ENCODE measurements at places on chromosomes 16 and 17. TPM values are rescaled to one million over a fixed set of nuclear protein-coding genes. Genes with fewer than 3 reads are reported as not detected.

RNF222 gene
- total RNA-seq, result 0.10 TPM

EPOP gene
- 7.8 TPM for total RNA-seq

DNA sequence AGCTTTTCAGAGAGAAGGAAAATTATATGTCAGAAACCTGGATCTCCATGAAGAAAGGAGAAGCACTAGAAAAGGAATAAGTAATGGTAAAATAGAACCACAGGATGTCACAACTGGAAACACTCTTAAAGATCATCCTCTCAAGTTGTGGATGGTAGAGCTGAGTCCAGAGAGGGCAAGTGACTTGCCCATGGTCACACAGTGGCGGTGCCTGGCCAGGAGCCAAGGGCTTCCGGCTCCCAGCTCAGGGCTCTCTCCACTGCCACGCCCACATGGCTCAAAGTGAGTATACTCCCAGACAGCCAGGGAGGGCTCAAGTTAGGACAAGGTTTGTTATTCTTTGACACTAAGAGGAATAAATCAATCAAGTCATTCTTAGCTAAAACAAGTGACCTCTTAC, 159.8 kb downstream of the COPRS start:
- DNase-seq, result no peak
- H3K4me1 ChIP-seq, result no peaks in the 10 kb centered on the region
- H3K36me3 ChIP-seq, result no peaks in the 10 kb centered on the region
- H3K4me3 ChIP-seq, result no peak overlapping the region
- H3K27me3 ChIP-seq, result peaks cover 16% of the 10 kb centered on the region

DNA sequence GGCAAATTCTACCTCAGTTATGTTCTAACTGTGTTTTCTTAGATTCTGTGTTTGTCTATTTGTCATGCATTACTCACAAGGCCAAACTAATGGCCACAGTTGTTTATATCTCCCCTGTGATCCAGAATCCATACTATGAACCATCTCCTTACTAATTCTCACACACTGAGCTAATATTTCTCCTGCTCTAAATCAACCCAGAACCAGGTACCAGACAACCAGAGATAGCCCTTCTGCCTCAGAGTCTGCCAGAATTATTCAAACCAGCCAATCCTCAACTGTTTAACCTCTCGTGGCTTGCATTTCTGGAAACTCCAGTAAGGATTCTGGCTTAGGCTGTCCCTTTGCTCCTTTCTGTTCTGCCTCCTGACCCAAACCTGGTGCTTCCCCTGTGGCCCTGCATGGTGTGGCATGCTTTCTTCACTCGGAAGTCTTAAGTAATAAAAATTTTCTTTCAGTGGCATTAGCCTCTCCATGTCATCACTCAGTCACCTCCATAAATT, 59.4 kb downstream of the EFCAB5 start:
- DNase-seq, result no peak
- no peaks in the 10 kb centered on the region for H3K36me3 ChIP-seq
- peaks cover 1% of the 10 kb centered on the region for H3K27me3 ChIP-seq
- H3K27ac ChIP-seq, result peak overlapping the region; percentile 77
- peaks cover 12% of the 10 kb centered on the region for H3K4me1 ChIP-seq
- peak overlapping the region; percentile 9 for H3K4me3 ChIP-seq

DNA sequence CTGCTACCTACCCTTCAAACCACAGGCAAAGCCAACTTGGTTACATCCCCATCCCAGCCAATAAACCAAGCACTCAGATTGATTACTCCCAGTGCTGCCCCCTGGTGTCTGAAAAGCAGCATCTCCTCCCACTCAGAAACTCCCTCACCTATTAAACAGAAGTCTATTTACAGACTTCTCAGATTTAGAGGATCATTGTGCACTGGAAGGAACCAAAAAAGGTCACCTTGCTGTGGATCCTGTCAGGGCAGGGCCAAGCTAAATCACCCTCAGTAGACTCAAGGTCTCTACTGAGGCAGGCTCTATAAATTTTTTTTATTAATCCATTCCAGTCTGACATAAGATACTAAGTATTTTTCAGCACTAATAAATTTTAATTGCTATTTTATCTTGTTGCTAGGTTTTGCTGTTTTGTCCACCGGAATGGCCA, 17.6 kb downstream of the HIGD1B start:
- no peak overlapping the region for H3K4me3 ChIP-seq
- no peaks in the 10 kb centered on the region for H3K4me1 ChIP-seq
- H3K27ac ChIP-seq, result no peak overlapping the region
- peak; percentile 85 for DNase-seq
- peaks cover 40% of the 10 kb centered on the region for H3K36me3 ChIP-seq

TBC1D24 gene
- 8.1 TPM for total RNA-seq

DNA sequence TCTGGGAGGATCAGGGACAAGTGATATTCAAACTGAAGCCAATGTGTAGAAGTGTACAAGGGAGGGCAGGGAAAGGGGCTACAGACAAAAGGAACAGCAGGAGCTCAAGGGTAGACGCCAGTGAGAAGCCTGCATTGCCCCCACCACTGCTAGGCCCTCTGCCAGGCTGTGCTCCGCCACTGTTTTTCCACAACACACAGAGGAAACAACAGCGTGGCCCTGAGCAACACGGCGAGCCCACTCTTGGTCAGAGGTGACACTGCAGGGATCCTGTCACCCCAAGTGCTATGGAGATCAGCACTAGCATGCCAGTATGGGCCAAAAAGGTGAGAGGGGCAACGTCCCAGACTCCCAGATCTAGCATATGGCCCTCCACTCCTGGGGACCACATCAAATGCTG, 23.4 kb downstream of the MYO18A start:
- no peaks in the 10 kb centered on the region for H3K27me3 ChIP-seq
- DNase-seq, result no peak
- peaks cover 51% of the 10 kb centered on the region for H3K4me1 ChIP-seq
- H3K27ac ChIP-seq, result peak overlapping the region; percentile 61

DNA sequence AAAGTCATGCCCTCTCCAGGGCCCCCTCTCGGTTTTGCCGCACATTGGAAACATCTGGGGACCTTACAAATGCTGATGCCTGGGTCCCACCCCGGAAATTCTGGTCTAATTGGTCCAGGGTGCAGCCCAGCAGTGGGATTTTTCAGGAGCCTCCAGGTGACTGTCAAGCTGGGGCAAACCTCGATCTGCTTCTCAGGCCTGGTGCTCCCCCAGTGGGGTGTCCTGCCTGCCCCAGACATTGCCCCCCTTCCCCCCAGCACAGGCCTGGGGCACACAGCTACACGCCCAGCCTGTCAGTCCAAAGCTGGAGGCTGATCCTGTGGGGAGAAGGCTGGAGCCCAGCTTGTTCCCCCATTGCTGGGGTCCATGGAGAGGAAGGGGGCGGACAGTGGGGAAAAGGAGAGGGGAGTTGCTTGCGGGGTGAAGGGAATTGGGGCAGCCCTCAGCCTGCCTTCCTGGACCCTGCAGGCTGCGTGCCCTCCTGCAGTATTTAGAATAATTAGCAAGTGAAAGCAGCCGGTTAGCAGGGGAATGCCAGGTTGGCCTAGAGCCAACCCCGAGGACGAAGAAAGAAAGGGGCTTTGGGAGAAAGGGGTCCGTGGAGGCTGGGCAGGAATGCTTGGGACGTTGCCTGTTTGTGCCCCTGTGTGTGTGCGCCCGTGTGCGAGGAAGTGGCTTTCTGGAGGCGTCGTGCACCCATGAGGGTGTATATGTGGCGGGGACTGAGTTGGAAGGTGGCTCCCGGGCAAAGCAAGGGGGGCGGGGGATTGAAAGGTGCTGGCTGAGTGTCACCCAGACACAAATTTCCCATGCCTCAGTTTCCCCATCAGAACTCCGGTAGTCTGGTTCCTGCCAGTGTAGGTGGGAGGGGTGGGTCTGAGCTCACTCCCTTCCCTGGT, 5.9 kb downstream of the FOXJ1 start:
- H3K27me3 ChIP-seq, result peaks cover 9% of the 10 kb centered on the region
- H3K4me3 ChIP-seq, result no peak overlapping the region
- DNase-seq, result no peak
- peaks cover 25% of the 10 kb centered on the region for H3K4me1 ChIP-seq
- H3K27ac ChIP-seq, result peak overlapping the region; percentile 43

MVP gene
- 187 TPM for total RNA-seq

GRCh38 chr17:72390675-72391508, 270.1 kb downstream of the SOX9 start:
- no peak for DNase-seq
- H3K27me3 ChIP-seq, result no peaks in the 10 kb centered on the region
- no peak overlapping the region for H3K27ac ChIP-seq
- no peaks in the 10 kb centered on the region for H3K4me1 ChIP-seq
- no peaks in the 10 kb centered on the region for H3K36me3 ChIP-seq

NHLRC4 gene
- total RNA-seq, result 1.9 TPM

DNA sequence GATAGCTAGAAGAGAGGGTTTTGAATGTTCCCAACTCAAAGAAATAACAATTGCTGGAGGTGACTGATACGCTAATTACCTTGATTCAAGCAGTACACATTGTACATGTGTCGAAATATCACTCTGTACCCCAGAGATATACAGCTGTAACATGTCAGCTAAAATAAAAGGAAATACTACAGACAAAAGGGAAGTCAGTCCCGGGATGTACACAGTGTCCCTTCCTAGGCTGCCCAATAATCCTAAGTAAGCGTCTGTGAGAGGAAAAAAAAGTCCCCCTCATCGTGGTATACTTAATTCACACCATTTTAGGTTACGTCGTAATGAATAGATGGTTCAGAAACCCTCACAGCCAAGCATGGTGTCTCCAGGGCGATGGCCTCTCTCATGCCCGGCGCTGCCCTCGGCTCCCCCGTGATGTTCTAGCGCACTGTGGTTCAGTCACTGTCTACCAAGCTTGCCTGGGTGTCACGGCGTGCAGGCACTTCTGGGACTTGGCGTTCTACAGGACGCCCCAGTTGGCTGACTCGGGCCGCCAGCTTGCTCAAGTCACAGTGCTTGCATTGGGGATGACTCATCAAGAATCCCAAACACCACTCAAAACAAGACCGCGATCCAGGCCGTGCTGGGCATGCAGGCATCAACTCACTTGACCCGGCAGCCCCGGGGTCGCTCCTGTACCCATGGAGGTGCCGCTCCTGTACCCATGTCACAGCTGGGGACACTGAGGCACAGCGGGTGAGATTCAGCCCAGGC, 27.6 kb downstream of the CCDC40 start:
- no peak overlapping the region for H3K4me3 ChIP-seq
- no peak for DNase-seq
- no peaks in the 10 kb centered on the region for H3K36me3 ChIP-seq
- no peak overlapping the region for H3K27ac ChIP-seq
- no peaks in the 10 kb centered on the region for H3K4me1 ChIP-seq
- no peaks in the 10 kb centered on the region for H3K27me3 ChIP-seq

DNA sequence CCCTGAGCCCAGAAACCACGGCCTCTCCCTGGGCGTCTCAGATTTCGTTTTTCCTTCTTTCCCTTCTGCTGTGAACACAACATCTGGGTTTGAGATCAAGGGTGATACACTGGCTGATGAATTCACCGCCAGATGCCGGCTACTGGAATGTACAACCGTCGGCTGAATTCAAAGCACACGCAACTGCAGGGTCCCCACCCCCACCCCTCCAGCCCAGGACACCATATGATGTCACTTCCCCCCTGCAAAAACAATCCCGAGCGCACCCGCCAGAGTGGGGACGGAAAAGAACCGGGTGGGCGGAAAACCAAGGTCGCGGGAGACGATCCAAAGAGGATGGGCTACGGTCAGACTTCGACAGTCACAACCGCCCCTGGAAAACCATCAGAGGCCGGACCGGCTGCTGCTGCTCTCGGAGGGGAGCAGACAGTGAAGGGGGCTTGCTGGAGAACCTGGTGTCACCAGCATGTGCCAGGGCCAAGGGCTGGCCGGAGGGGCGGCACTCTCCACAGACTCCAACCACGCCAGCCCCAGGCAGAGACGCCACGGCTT, 23.3 kb downstream of the CEP295NL start:
- peak overlapping the region; percentile 34 for H3K4me3 ChIP-seq
- H3K4me1 ChIP-seq, result peaks cover 43% of the 10 kb centered on the region
- H3K27me3 ChIP-seq, result peaks cover 5% of the 10 kb centered on the region

PHKB gene
- 32.2 TPM for total RNA-seq

DNA sequence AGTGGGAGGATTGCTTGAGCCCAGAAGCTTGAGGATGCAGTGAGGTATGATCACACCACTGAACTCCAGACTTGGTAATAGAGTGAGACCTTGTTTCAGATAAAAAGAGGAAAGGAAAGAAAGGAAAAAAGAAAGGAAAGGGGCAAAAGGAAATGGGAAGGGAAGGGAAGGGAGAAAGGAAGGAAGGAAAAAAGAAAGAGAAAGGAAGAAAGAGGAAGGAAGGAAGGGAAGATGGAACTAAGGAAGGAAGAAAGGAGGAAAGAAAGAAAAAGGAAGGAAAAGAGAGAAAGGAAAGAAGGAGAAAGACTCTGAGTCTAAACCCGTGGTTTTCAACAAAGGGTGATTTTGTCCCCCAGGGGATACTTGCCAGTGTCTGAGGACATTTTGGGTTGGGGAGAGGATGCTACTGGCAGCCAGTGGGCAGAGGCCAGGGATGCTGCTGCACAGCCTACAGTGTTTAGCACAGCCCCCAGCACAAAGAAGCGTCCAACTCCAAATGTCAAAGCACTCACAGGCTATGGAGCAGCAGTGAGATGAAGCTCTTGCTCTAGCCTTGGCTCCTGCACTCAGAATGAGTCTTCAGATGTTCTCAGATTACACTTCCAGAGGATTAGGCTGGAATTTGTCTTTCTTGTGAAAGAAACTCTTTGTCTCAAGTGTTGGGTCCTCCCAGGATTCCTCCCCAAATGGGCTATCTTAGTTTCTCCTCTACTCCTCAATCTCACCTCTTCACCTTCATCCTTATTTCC, 64.2 kb downstream of the BMERB1 start:
- H3K4me3 ChIP-seq, result no peak overlapping the region
- DNase-seq, result no peak
- H3K27me3 ChIP-seq, result no peaks in the 10 kb centered on the region
- H3K4me1 ChIP-seq, result no peaks in the 10 kb centered on the region

- H3K27ac ChIP-seq, result peak overlapping the region; percentile 91
- peak overlapping the region; percentile 92 for H3K4me3 ChIP-seq
- peaks cover 13% of the 10 kb centered on the region for H3K27me3 ChIP-seq
- peaks cover 43% of the 10 kb centered on the region for H3K4me1 ChIP-seq
- no peak for DNase-seq
- H3K36me3 ChIP-seq, result no peaks in the 10 kb centered on the region
Observed at GRCh38 chr17:19646788-19647696, 1.5 kb upstream of the ALDH3A2 start.

DNA sequence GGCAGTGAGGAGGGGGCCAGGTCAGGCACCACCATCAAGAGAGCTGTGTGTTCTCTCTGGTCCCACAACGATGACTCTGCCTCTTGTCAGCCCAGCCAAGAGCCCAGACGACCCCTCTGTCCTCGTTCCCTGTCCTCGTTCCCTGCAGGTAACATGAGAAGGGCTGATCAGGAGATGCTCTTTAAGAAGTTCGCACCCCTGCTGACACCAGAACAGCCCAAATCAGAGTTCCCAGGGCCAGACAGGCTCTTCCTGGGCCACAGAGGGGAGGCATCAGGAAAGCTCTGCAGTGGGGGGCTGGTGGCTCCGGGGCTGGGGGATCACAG, 13.5 kb upstream of the DNAI2 start:
- DNase-seq, result no peak
- no peaks in the 10 kb centered on the region for H3K4me1 ChIP-seq
- H3K36me3 ChIP-seq, result no peaks in the 10 kb centered on the region
- H3K27me3 ChIP-seq, result no peaks in the 10 kb centered on the region
- no peak overlapping the region for H3K4me3 ChIP-seq
